Thymus (tissue), 14 donors: ENCODE measurements at places on chromosomes 6 and 20.
A peak's percentile ranks its signal among the peaks of the same experiment; 100 is the strongest.

DNA sequence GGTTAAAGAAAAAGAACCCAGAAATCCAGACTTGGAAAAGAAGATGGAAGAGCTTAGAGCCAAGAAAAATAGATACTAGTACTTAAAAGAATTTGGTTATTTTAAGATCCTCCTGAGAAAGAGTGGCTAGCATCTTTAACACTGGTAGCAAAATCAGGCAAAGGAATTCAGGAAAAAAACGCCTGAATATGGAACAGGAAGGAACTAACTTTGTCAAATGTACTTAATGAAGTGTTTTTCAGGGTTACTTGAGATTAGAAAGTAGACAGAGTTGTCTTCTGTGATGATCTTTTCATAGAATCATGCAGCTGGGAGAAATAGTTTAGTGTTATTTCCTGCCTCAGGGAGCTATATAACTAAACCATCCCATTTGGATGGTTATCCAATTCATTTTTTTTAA, 50.8 kb upstream of the SASH1 start:
- peaks cover 2% of the 10 kb centered on the region for H3K27me3 ChIP-seq
- H3K4me3 ChIP-seq, result no peak overlapping the region
- no peak overlapping the region for H3K27ac ChIP-seq
- H3K36me3 ChIP-seq, result no peaks in the 10 kb centered on the region
- DNase-seq, result no peak

- H3K27ac ChIP-seq, result no peak within 1 kb of the TSS
- H3K4me3 ChIP-seq, result peak within 1 kb of the TSS; percentile 72
- H3K36me3 ChIP-seq, result peaks cover 2% of the 10 kb centered on the region
- peaks cover 15% of the 10 kb centered on the region for H3K4me1 ChIP-seq
These were observed at the start of gene KIF3B for GRCh38 chr20:32277361-32278198. Gene KIF3B (plus strand): TSS chr20:32277651. CDS start chr20:32309778, 32,127 bp downstream.

- no peaks in the 10 kb centered on the region for H3K36me3 ChIP-seq
- DNase-seq, result no peak
- H3K27ac ChIP-seq, result no peak overlapping the region
- no peaks in the 10 kb centered on the region for H3K27me3 ChIP-seq
- H3K4me1 ChIP-seq, result no peaks in the 10 kb centered on the region
These were observed 12.2 kb upstream of the LRP11 start for GRCh38 chr6:149876241-149876933.

DNA sequence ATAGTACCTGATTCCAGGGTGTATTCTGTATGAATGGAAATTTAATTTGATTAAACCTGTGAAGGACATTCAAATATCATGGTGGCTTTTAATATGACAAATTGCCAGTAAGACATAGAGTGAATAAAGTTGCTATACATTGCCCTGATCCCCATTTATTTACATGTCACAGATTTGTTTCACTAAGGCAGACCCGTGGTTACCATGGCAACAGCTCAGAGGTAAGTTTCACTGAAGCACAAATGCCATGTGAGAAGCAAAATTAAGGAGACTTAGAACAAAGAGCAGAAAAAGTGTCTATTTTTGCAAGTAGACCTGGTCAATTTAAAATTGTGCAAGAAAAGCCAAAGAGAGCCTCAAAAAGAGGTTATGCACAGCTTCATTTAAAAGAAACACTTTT, 63.7 kb downstream of the PXDC1 start:
- no peak overlapping the region for H3K4me3 ChIP-seq
- H3K36me3 ChIP-seq, result no peaks in the 10 kb centered on the region
- H3K27me3 ChIP-seq, result peaks cover 2% of the 10 kb centered on the region
- H3K27ac ChIP-seq, result no peak overlapping the region

- H3K4me1 ChIP-seq, result peaks cover 6% of the 10 kb centered on the region
- no peak overlapping the region for H3K4me3 ChIP-seq
- no peaks in the 10 kb centered on the region for H3K27me3 ChIP-seq
- no peaks in the 10 kb centered on the region for H3K36me3 ChIP-seq
- peak overlapping the region; percentile 58 for H3K27ac ChIP-seq
These were observed 19.4 kb upstream of the GATA5 start for GRCh38 chr20:62494980-62495748.

DNA sequence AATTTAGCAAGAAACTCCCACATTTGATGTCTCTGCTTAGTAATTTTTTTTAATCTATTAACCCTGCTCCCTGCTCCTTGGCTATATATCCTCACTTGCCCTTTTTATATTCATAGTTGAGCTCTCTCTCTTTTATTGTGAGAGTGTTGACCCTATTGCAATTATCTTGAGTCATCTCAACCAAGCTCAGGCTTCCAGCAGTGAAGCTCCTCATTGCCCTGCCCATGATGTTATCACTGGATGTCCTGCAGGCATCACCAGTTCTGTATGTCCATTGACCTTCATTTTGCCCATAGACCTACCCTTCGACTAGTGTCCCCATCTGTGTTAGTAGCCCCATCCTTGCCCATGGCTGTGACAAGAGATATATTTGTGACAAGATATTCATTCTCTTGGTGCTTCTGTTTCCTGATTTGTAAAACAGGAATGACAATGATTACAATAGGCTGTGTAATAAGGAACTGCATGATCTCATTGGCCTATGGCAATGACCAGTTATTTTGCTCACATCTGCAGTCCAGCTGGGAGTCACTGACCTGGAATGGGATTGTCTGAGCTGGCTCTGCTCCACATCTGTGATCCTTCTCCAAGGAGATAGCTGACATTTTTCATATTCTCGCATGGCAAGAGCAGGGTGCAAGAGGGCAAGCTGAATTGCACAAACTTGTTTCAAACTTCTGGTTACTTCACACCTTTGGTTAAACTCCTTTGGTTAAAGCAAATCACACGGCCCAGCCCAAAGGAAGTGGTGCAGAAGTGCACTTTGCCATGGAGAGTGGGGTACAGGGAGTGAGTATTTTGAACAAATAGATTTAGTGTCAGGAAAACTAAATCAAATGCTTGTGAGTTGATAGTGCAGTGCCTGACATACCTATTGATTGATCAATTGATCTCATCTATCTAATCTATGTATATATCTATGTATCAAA, 47.7 kb upstream of the CST5 start:
- no peaks in the 10 kb centered on the region for H3K36me3 ChIP-seq
- no peaks in the 10 kb centered on the region for H3K4me1 ChIP-seq
- no peak overlapping the region for H3K27ac ChIP-seq
- no peak overlapping the region for H3K4me3 ChIP-seq
- DNase-seq, result no peak

DNA sequence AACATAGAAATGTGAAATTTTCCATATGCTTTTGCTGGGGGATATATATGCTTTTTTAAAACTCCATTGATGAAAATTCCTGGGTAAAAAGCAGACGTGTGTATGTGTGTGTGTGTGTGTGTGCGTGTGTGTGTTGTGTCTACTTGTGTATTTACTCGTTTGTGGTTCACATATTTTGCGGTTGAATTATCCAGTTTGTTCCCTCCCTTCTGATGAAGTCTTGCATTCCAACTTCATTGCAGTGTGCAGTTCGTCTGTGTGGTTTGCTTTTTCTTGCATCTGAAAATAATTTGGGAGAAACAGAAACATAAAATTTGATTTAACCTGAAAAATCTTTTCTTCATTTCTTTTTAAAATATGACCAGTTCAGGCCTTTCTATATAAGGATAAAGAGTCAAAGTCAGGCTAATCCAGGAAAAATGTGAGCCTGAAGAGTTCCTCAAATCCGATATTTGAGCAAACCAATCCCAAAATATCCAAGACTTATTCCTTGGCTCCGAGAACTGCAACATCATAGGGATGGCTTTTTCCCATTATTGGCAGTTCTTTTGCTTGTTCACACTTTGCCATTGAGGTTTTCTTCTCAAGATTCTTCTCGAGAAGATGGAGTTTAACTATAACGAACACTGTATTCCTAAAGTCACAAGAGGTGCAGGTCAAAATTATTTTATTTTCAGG, 202.2 kb upstream of the CCN2 start:
- no peak for DNase-seq
- no peaks in the 10 kb centered on the region for H3K4me1 ChIP-seq
- no peak overlapping the region for H3K4me3 ChIP-seq
- H3K27ac ChIP-seq, result no peak overlapping the region
- no peaks in the 10 kb centered on the region for H3K36me3 ChIP-seq

DNA sequence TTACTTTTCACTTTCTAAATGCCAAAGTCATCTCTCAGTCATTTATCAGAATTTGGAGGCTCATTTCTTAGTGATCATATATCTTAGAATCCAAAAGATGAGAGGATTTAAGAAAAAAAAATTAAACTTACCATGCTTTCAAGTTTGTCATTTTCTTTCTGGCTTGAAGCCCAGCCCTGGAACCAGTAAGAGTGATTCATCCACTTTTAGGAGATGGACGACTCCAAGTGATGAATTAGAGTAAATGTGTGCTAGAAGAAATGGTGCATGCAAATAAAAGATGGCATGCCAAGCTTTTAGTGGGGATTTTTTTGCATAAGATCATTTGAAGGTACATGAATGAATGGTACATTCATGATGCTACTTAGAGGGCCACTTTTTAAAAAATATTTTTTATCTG, 20.1 kb downstream of the PLCB1 start:
- no peaks in the 10 kb centered on the region for H3K36me3 ChIP-seq
- H3K27me3 ChIP-seq, result no peaks in the 10 kb centered on the region
- H3K27ac ChIP-seq, result no peak overlapping the region
- no peak overlapping the region for H3K4me3 ChIP-seq
- no peak for DNase-seq

DNA sequence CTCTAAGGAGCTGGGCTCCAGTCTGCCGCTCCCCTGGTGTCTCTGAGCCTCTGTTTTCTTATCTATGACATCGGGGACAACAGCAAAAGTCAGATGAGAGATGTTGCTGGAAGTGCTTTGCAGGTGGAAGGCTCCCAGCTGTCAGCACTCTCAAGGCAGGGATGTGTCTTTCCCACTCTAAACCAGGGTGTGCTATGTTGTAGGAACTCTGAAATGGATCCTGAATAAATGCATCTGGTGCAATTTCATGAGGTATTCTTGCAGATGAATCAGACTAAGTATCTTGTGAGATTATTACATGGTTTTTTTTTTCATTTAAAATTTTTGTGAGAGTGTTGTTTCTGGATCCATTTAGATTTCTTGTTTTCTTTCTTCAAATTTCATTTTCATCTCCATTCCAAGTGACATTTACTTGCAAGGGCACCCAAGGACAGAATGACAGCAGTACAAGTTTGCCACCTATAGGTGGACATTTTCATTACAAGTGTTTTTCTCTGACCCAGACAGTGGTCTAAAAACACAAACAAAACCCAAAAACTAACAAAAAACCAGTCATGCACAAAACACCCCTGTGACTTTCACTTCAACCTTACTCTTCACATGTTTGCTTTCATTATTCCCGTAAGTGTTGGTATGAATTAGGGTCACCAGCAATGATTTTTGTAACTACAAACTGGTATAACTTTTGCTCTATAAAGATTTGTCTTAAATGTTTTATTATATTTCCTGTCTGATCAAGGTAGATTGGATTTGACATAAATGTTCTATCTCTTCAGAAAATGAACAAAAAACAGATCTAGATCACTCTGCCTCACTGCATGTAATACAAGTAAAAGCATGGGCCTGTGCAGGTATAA, 14.7 kb upstream of the SIM1 start:
- H3K27me3 ChIP-seq, result no peaks in the 10 kb centered on the region
- no peaks in the 10 kb centered on the region for H3K4me1 ChIP-seq
- H3K4me3 ChIP-seq, result no peak overlapping the region
- no peak overlapping the region for H3K27ac ChIP-seq
- H3K36me3 ChIP-seq, result no peaks in the 10 kb centered on the region

DNA sequence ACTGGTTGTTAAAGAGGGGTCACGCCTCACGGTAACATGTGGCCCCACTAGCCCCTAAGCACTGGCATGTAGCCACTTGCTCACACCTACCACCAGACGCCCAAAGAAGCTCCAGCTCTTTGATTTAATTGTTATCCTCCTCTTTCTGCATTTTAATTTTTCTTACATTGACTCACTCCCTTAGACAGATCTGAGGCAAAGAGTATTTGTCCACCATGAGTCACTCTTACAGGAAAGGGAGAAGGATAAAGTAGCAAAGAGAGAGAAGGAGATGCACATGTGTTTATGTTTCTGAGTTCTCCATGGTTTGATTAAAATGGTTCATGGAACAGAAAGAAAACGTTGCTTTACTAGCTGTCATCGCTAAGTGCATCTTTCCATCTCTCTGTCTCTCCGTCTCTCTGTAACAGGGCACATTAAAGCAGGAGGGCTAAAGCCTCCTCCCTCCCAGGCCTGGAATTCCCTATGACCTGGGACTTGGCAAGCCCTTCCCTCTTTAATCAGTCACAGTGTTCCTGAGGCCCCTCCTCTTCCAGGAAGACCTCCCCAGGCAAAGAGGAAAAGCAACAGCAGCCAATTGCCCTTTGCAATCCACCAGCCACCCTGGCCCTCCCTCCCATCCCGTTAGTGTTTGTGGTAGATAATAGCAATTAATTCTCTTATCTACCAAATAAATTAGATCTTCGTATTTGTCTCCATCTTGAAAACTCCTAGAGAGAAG, 112.8 kb upstream of the TSHZ2 start:
- no peak for DNase-seq
- no peak overlapping the region for H3K4me3 ChIP-seq
- H3K27me3 ChIP-seq, result no peaks in the 10 kb centered on the region
- no peaks in the 10 kb centered on the region for H3K4me1 ChIP-seq
- H3K27ac ChIP-seq, result no peak overlapping the region
- no peaks in the 10 kb centered on the region for H3K36me3 ChIP-seq

- DNase-seq, result no peak
- no peaks in the 10 kb centered on the region for H3K27me3 ChIP-seq
- peaks cover 11% of the 10 kb centered on the region for H3K4me1 ChIP-seq
These were observed 135.2 kb downstream of the DLL1 start for GRCh38 chr6:170155464-170156196.

DNA sequence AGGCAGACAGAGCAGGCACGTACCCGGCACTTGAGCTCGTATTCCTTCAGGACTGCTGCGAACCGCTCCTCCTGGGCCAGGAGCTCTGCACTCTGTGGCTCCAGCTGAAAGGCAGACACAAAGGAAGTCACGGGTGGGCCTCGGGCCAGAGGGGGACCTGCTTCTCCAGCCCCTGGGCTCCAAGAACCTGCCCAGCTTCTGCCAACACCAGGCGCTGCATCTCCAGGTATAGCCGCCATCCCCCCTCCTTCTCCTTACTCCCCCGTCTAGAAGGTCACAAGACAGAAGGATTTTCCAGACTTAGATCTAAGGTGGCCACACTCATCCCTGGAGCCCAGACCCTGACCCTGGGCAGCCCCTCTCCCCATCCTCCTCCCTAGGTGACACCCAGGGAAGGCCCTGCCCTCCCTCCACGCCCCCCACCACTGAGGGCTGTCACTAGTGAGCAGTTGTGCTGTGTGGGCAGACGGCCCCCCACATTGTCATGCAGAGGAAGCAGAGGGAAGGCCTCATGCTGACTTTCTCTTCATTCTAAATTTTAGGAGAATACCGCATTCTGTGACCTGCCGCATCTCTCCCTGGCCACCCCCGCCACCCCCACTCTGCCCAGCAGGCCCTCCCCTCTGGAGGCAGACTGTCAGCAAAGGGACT, 81.9 kb downstream of the GINS1 start:
- no peak overlapping the region for H3K27ac ChIP-seq
- peaks cover 38% of the 10 kb centered on the region for H3K4me1 ChIP-seq
- no peak for DNase-seq
- no peaks in the 10 kb centered on the region for H3K27me3 ChIP-seq
- H3K4me3 ChIP-seq, result no peak overlapping the region
- H3K36me3 ChIP-seq, result peaks cover 37% of the 10 kb centered on the region

GRCh38 chr20:46823271-46823751, 71.3 kb upstream of the EYA2 start:
- no peaks in the 10 kb centered on the region for H3K36me3 ChIP-seq
- no peaks in the 10 kb centered on the region for H3K4me1 ChIP-seq
- H3K27ac ChIP-seq, result no peak overlapping the region
- DNase-seq, result no peak
- no peaks in the 10 kb centered on the region for H3K27me3 ChIP-seq

GRCh38 chr6:138250053-138250452, 31.8 kb upstream of the PBOV1 start:
- H3K36me3 ChIP-seq, result no peaks in the 10 kb centered on the region
- no peak overlapping the region for H3K4me3 ChIP-seq
- no peak overlapping the region for H3K27ac ChIP-seq
- no peak for DNase-seq
- peaks cover 3% of the 10 kb centered on the region for H3K27me3 ChIP-seq
